ENCODE measurements at places on chromosomes 6 and 20. TPM values are rescaled to one million over a fixed set of nuclear protein-coding genes. Genes with fewer than 3 reads are reported as not detected.

OTOR gene
- total RNA-seq = not detected

GRCh38 chr6:148790404-148790803 lies 43.6 kb downstream of the UST start:
- no peaks in the 10 kb centered on the region for H3K36me3 ChIP-seq
- no peak overlapping the region for H3K4me3 ChIP-seq
- no peak overlapping the region for H3K27ac ChIP-seq

TPBG gene
- total RNA-seq = 22.3 TPM

- no peaks in the 10 kb centered on the region for H3K36me3 ChIP-seq
- H3K27ac ChIP-seq = no peak overlapping the region
- no peak for DNase-seq
- H3K4me3 ChIP-seq = no peak overlapping the region
- no peaks in the 10 kb centered on the region for H3K27me3 ChIP-seq
Measured at GRCh38 chr6:19714434-19715166, 122.6 kb upstream of the ID4 start.

KCNK16 gene
- total RNA-seq = not detected

CD93 gene
- 33.4 TPM for total RNA-seq

CPXM1 gene
- 37.1 TPM for total RNA-seq

GRCh38 chr20:51876313-51876940 lies 74.1 kb upstream of the SALL4 start:
- no peaks in the 10 kb centered on the region for H3K4me1 ChIP-seq
- H3K36me3 ChIP-seq = no peaks in the 10 kb centered on the region
- no peak for DNase-seq
- no peak overlapping the region for H3K27ac ChIP-seq
- no peaks in the 10 kb centered on the region for H3K27me3 ChIP-seq
- H3K4me3 ChIP-seq = no peak overlapping the region

C20orf141 gene
- total RNA-seq = not detected

DNA sequence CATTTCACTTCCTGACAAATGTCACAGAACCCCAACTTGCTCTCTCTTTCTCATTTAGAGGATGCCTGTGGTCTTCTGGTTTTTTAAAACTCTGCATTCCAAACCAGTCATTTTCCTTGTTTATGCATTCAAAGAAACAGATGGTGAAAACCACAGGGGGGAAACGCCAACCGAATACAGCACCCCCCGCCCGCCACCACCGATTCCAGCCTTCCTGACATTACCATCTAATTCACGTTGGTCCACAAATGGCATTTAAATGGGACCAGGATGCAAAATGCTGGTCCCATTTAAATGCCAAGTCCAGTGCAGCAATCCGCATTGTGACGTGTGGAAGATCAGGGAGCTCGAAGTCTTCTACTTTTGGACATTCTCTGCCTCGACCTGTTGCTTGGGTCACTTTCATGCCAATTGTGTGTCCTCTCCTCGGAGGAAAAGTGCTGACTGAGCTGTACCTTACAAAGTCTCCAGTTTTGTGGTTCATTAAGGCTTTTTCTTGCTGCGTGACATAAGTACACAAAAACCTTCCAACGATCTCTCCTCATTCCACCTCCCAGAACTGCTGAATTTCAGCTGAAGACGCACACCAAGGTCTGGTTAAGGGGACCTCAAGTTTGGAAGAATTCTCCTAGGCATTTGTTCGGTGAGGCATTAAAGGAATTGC lies 35.8 kb downstream of the NEDD9 start:
- H3K36me3 ChIP-seq = peaks cover 4% of the 10 kb centered on the region
- peak overlapping the region; percentile 43 for H3K27ac ChIP-seq
- peaks cover 6% of the 10 kb centered on the region for H3K4me1 ChIP-seq
- DNase-seq = no peak

DNA sequence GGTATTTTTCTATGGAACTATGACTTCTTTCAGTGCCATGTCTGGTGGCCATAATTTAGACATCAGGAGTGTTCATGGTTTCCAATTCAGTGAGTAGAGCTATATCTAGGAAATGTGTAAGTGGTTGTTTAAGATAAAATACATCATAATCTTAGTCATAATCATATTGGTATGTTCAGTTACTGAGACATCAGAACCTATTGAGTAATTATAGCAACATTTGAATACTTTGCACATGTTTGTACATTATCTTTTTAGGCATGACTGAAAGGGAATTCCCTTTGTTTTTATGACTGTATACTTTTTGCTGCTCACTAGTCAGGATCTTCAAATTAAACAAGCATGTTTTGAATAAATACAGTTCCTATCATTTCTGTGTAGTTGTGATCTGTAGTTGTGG lies 64.0 kb downstream of the STXBP5 start:
- H3K27ac ChIP-seq = no peak overlapping the region
- H3K27me3 ChIP-seq = no peaks in the 10 kb centered on the region
- no peak for DNase-seq
- H3K36me3 ChIP-seq = no peaks in the 10 kb centered on the region
- no peaks in the 10 kb centered on the region for H3K4me1 ChIP-seq
- H3K4me3 ChIP-seq = no peak overlapping the region

DNA sequence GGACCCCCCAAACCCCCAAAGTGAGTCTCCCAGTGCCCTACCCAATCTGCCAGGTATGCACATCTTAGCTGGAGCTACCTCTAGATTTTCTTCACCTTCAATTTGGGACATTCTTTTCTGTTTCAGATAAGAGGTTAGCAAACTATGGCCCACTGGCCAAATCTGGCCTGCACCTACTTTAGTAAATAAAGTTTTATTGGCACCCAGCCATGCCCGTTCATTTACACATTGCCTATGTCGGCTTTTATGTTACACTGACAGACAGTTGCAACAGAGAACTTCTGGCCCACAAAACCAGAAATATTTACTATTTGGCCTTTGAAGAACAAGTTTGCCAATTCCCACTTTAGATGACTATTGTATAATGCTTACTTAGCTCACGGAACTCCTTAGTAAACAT lies 55.9 kb upstream of the STX16 start:
- H3K27me3 ChIP-seq = peaks cover 5% of the 10 kb centered on the region
- no peak overlapping the region for H3K4me3 ChIP-seq
- H3K27ac ChIP-seq = no peak overlapping the region
- H3K4me1 ChIP-seq = peaks cover 42% of the 10 kb centered on the region
- H3K36me3 ChIP-seq = no peaks in the 10 kb centered on the region

GRCh38 chr6:24980507-24981385 lies 45.0 kb upstream of the RIPOR2 start:
- no peak for DNase-seq
- H3K36me3 ChIP-seq = no peaks in the 10 kb centered on the region

- no peak overlapping the region for H3K27ac ChIP-seq
- no peak overlapping the region for H3K4me3 ChIP-seq
- H3K27me3 ChIP-seq = no peaks in the 10 kb centered on the region
- no peaks in the 10 kb centered on the region for H3K36me3 ChIP-seq
- no peak for DNase-seq
Measured at GRCh38 chr6:78850621-78851020, 16.7 kb upstream of the IRAK1BP1 start.

- DNase-seq = peak; percentile 42
- no peaks in the 10 kb centered on the region for H3K27me3 ChIP-seq
- H3K27ac ChIP-seq = no peak overlapping the region
- H3K36me3 ChIP-seq = no peaks in the 10 kb centered on the region
- peaks cover 3% of the 10 kb centered on the region for H3K4me1 ChIP-seq
Measured at GRCh38 chr6:90709431-90709996, 122.6 kb upstream of the MAP3K7 start.

SUPT3H gene
- total RNA-seq = 27.7 TPM

DNA sequence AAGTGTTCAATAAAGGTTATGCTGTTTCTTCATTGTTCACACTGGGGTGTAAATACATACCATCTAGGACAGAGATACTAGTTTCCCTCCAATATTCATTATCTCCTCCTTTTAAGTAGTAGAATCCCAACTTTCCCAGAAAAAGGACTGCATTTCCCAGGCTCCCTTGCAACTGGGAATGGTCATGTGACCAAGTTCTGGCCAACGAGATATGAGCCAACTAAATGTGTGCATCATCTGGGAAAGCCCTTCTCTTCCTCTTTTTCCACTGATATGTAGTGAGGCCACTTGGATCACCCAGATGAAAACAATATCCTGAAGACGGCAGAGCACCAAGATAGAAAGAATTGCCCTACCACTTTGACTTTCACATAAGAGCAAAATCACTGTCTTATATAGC lies 97.9 kb upstream of the PTPRT start:
- H3K36me3 ChIP-seq = no peaks in the 10 kb centered on the region
- H3K4me3 ChIP-seq = no peak overlapping the region
- no peak for DNase-seq

DNA sequence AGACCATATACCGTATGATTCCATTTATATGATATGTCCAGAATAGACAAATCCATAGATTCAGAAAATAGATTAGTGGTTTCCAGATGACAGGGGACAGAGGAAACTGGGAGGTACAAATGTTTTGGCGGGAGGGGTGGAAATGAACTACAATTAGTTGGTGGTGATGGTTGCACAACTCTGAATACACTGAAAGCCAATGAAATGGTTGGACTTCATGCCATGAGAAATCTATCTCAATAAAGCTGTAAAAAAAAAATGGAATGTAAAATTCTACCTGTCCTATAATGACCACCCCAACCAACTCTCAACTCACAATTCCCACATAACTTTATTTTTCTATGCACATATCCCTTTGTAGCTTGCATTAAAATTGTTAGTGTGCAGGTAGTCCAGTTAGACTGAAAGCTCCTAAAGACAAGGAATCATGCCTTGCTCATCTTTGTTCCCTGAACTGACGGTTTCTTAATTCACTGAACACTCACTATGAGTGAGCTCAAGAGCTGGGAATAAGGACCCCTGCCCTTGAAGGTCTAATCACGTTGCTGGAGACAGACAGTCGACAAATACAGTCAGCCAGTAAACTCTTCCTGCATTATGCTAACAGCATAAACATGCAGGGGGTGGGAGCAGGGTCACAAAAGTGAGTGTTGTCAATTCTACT lies 1.4 kb downstream of the DCDC2 start:
- H3K27ac ChIP-seq = no peak overlapping the region
- no peak for DNase-seq
- no peaks in the 10 kb centered on the region for H3K36me3 ChIP-seq
- H3K4me3 ChIP-seq = no peak overlapping the region

PPP1R3G gene
- 2.2 TPM for total RNA-seq

- DNase-seq = no peak
- no peaks in the 10 kb centered on the region for H3K27me3 ChIP-seq
- H3K27ac ChIP-seq = no peak overlapping the region
- H3K4me3 ChIP-seq = no peak overlapping the region
- H3K36me3 ChIP-seq = peaks cover 24% of the 10 kb centered on the region
Measured at GRCh38 chr6:85620308-85620707, 22.4 kb downstream of the SYNCRIP start.

DNA sequence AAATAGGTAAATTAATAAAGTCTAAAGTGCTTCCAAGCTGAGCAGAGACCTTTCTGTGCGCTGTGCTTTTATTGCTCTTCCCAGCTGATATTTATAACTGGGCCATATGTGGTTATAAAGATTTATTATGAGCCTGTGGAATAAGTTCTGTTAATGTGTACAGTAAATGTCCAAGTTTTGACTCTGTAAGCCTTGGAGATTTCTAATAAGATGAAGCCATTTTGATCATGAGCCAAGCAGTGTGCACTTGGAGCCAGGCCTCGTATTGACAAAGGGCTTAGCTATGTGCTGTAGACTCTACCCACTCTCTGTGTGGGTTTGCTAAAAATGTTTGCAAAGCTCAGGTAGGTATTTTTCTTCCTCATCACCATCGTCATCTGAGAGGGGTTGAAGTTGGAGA lies 361.1 kb downstream of the FOXA2 start:
- no peak for DNase-seq
- no peak overlapping the region for H3K27ac ChIP-seq
- H3K4me1 ChIP-seq = no peaks in the 10 kb centered on the region
- no peaks in the 10 kb centered on the region for H3K36me3 ChIP-seq

DNA sequence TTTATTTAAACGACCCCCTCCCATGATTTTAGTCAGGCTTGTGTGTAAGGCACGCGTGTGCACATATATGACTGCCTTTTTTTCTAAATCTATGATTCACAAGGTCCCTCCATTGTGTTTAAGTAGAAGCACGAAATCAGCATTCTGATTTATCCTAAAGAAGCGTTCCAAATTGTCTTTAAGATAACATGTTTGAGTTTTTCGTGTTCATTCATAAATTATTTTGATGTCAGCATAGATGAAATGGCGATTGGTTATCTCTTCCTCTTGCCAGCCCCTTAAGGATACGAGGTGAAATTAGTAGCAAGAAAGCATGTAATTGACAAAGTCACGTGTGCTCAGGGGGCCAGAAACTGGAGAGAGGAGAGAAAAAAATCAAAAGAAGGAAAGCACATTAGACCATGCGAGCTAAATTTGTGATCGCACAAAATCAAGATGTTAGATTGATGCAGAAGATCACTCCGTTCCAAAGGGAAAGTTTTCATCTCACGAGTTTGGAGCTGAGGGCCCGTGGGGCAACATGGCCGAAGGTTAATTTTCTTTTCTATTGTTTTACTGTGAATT lies at the start of gene LIN28B:
Gene LIN28B (plus strand): TSS at position 377 of the 564 bp plus-strand sequence. CDS start 144 bp downstream, at position 521.
- H3K4me3 ChIP-seq = peak within 1 kb of the TSS; percentile 16
- H3K27me3 ChIP-seq = peaks cover 74% of the 10 kb centered on the region
- DNase-seq = no peak
- H3K27ac ChIP-seq = no peak within 1 kb of the TSS

GTSF1L gene
- total RNA-seq = 0.40 TPM

GRCh38 chr6:131980791-131981623 lies 29.8 kb upstream of the CCN2 start:
- H3K27me3 ChIP-seq = no peaks in the 10 kb centered on the region
- DNase-seq = no peak
- no peak overlapping the region for H3K4me3 ChIP-seq
- H3K4me1 ChIP-seq = no peaks in the 10 kb centered on the region
- H3K36me3 ChIP-seq = no peaks in the 10 kb centered on the region

DNA sequence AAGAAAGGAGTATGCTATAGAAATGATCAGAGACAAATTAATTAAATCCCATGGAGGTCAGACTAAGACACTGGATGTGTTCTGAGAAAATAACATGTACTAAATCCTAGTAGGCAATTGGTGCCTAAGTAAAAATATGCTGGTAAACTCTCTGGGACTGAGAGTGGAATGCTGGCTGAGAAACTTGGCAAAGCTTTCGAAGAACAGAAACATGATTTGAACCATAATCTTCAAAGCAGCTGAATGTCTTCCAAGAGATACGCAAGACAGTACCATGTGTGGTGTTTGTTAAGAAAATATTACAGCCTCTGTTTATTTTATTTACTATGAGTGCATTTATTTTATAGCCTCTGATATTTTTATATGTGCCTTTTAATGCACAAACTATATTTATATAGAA lies 55.2 kb downstream of the EFHC1 start:
- H3K4me3 ChIP-seq = no peak overlapping the region
- H3K4me1 ChIP-seq = no peaks in the 10 kb centered on the region
- peak; percentile 53 for DNase-seq
- H3K36me3 ChIP-seq = no peaks in the 10 kb centered on the region
- no peak overlapping the region for H3K27ac ChIP-seq

Data from spinal cord (tissue), 10 donors.